ENCODE measurements at places on chromosomes 16 and 17.
A peak's percentile ranks its signal among the peaks of the same experiment; 100 is the strongest.

DNA sequence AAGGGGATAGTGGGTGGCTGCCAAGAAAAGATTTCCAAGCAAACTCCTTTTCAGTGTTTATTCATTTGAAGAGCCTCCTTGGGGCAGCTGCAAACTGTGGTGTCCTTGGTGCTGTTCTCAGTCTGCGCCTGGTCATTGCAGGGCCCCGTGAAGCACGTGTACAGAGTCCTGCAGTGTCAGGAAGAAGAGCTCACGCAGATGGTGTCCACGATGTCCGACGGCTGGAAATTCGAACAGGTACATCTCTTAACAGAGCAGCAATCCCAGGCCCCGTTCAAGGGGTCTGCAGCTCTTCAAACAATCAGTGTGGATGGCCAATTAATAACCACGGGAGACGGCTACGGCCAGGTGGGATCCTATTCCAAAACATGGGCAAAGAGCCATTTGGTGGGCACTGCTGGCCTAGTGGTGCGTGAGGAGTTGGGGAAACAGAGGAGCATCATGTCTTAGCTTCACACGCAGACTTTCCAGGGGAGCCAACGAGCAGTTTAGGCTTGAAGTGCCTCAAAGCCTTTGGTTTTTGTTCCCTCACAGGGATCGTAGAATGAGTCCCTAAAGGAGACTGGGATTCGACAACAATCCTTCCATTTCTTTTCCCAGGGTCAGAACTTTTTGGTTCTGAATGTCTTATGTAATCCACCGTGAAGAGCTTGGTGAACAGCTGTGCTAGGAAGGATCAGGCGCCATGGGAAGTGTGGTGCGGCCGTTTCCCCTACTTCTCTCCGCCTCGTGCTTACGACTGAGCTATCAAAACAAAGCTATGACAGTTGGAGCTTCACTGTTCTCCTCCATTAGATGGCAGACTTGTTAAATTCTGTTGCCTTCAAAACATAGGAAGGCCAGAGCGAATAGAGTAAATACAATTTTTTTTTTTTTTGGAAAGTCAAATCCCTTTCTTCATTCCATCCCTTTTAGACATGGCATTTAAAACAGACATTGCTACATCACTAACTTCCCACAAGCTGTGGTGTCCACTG lies 12.6 kb downstream of the KCTD2 start:
- H3K4me3 ChIP-seq = no peak overlapping the region
- H3K27ac ChIP-seq = no peak overlapping the region
- no peaks in the 10 kb centered on the region for H3K27me3 ChIP-seq
- no peak for DNase-seq
- H3K36me3 ChIP-seq = peaks cover 69% of the 10 kb centered on the region

GRCh38 chr16:89473791-89474414 lies 16.5 kb downstream of the ANKRD11 start:
- no peak overlapping the region for H3K4me3 ChIP-seq
- H3K36me3 ChIP-seq = no peaks in the 10 kb centered on the region
- no peaks in the 10 kb centered on the region for H3K27me3 ChIP-seq
- no peak for DNase-seq
- peaks cover 20% of the 10 kb centered on the region for H3K4me1 ChIP-seq
- H3K27ac ChIP-seq = no peak overlapping the region

DNA sequence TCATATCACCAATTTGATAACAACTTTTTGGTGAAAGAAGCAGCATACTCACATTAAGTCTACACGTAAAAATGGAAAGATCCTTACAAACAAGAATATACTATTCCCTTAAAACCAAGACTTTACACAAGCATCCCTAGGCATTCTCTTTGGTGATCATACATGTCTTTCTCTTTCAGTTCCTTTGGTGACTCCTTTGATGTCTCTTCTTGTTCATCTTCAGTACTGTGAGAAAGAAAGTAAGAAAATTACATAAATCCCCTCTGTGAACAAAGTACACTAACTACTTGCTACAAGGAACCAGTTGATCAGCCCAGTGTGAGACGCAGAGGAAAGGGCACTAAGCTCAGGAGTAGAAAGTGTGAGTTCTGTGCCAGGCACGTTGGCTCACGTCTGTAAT lies 59.6 kb upstream of the MTMR4 start:
- no peak overlapping the region for H3K4me3 ChIP-seq
- H3K27ac ChIP-seq = no peak overlapping the region
- H3K36me3 ChIP-seq = no peaks in the 10 kb centered on the region

DNA sequence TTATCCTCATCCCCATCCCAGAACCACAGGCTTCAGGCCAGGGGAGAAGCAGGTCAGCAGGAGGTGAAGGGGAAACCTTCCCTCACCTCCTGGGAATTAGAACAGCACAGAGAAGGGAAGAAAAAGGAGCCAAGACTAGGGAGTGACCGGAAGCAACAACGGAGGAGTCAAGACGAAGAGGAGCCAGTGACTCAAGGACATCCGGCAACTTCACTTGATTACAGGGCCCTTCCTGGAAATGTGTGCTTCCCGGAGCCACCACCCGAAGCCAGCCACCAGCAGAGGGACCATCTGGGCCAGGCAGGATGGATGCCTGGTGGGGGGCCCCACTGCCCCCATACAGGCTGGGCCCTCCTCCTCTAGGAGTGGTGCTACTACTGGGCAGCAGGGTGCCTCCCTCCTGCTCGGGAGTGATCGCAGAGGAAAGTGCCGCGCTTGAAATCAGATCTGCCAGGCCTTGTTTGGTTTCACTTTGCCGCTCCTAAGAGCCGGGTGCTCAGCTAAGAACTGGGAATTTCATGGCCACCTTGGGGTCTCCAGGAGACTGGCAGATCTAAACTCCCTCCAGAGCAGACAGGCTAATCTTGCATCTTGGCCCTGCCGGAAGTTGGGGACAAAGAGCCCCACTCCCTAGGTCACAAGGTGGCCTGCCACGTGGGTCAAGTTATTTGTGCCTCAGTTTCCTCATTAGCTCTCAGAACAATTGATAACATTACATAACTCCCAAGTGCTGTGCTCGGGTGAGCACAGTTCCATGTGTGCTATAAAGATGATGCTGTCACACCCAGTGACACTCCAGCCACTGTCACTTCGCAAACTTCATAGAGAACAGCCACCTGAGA lies 6.6 kb downstream of the CDC42EP4 start:
- H3K4me1 ChIP-seq = peaks cover 72% of the 10 kb centered on the region
- H3K27me3 ChIP-seq = no peaks in the 10 kb centered on the region
- DNase-seq = no peak
- peak overlapping the region; percentile 65 for H3K27ac ChIP-seq
- H3K4me3 ChIP-seq = peak overlapping the region; percentile 16
- H3K36me3 ChIP-seq = peaks cover 20% of the 10 kb centered on the region

- no peak overlapping the region for H3K4me3 ChIP-seq
- peaks cover 17% of the 10 kb centered on the region for H3K36me3 ChIP-seq
- H3K27ac ChIP-seq = peak overlapping the region; percentile 61
- peaks cover 59% of the 10 kb centered on the region for H3K4me1 ChIP-seq
These were observed 23.2 kb downstream of the MAP3K14 start for GRCh38 chr17:45293413-45294211.

- no peaks in the 10 kb centered on the region for H3K27me3 ChIP-seq
- H3K27ac ChIP-seq = no peak overlapping the region
- no peak overlapping the region for H3K4me3 ChIP-seq
- peaks cover 58% of the 10 kb centered on the region for H3K36me3 ChIP-seq
- DNase-seq = no peak
These were observed 23.5 kb downstream of the LIG3 start for GRCh38 chr17:35003778-35004177.

GRCh38 chr17:68514831-68515635 lies 2.8 kb downstream of the PRKAR1A start:
- peak overlapping the region; percentile 98 for H3K4me3 ChIP-seq
- no peaks in the 10 kb centered on the region for H3K27me3 ChIP-seq
- peak; percentile 30 for DNase-seq
- H3K4me1 ChIP-seq = peaks cover 11% of the 10 kb centered on the region

DNA sequence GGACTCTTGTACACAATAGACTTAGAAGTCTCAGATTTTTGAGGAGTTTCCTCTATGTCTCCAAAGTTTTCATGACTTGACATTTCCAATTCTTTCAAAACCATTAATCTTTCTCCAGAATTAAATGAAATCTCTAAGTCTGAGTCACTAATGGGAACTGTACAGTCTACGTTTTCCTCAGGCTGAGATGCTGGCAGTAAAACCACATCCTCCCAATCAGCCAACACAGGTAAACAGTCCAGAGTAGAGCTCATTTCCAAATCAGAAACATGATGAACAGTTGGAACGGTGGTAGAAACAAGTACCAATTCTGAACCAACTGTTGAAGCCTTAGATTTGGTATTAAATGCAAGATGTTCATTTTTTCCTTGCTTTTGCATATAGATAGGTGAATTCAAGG lies 7.9 kb downstream of the ERI2 start:
- H3K4me1 ChIP-seq = no peaks in the 10 kb centered on the region
- DNase-seq = no peak
- H3K4me3 ChIP-seq = no peak overlapping the region
- H3K36me3 ChIP-seq = peaks cover 6% of the 10 kb centered on the region

GRCh38 chr16:85249418-85250146 lies 137.3 kb upstream of the CIBAR2 start:
- H3K27me3 ChIP-seq = no peaks in the 10 kb centered on the region
- H3K36me3 ChIP-seq = peaks cover 4% of the 10 kb centered on the region
- no peak for DNase-seq
- no peak overlapping the region for H3K4me3 ChIP-seq
- peak overlapping the region; percentile 3 for H3K27ac ChIP-seq

DNA sequence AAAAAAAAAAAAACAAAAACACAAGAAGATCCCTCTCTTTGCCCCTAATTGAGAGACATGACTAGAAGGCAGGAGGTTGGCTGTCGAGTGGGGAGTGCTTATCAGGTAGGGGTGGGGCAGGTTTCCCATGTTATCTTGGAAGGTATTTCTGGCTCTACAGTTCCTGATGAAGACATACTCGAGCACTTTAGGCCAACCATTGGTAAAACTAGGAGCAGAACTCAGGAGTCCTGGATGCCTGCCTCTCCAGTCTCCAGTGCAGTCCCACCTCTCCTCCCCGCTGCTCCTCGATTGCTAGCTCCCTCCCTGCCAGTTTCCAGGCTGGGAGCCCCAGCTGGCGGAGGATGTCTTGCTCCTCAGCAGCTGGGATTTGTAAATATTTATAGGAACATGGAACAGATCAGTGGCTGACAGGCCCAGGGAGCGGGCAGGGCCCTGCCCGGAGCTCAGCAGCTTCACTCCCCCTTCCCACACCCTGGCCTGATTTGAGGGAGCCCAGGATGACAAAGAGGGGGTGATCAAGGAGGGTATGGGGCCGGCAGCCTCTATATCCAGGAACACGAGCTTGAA lies 11.4 kb upstream of the C1QL1 start:
- no peak for DNase-seq
- peaks cover 28% of the 10 kb centered on the region for H3K4me1 ChIP-seq
- H3K4me3 ChIP-seq = no peak overlapping the region
- H3K27me3 ChIP-seq = peaks cover 7% of the 10 kb centered on the region
- H3K27ac ChIP-seq = no peak overlapping the region

DNA sequence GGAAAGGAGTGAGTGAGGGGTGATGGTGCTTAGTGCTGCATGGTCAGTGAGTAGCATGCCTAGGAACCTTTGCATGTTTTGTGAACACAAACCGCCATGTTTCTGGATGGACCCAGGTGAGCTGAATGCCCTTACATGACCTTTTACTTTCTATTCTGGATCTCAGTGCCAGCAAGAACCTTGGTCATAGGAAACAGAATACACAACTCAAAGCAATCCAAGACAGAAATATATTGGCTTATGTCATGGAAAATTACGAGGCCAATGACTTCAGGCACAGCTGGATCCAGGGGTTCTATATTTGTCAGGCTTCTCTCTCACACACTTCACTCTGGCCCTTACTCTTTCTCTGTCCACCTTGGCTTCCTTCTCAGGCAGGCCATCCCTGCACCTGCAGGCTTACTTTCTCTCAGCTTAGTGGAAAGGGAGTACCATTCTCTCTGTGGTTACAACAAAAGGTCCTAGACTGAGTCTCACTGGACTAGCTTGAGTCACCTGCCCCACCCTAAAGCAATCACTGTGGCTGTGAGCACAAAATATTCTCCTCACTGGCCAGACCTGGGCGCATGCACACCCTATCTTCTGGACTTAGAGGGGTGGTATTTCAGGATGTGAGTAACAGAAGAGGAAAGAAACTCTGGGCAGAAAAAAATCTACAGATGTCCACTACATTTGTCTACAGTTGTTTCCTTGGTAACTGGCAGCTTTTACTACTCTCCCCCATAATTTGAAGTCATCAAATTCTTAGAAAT lies 20.4 kb upstream of the CPNE2 start:
- no peaks in the 10 kb centered on the region for H3K27me3 ChIP-seq
- H3K4me3 ChIP-seq = no peak overlapping the region
- peak overlapping the region; percentile 33 for H3K27ac ChIP-seq
- no peak for DNase-seq
- no peaks in the 10 kb centered on the region for H3K36me3 ChIP-seq
- H3K4me1 ChIP-seq = no peaks in the 10 kb centered on the region

DNA sequence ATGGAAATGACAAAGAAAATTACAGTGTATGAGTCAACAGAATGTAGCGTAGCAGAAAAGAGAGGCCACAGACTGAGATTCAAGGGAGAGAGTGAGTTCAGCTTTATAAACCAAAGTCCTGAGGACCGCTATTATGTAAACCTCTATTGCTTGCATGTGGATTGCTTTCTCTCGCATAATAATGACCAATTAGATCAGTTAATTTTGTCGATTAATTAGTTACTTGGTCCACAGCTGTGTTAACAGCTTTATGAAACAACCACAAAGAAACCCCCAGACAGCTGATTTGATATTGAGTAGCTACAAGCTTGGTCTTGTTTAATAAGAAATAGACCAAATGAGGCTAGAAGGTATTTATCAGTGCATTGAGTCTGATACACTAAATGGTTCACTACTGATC lies 291.8 kb upstream of the ERCC4 start:
- no peak overlapping the region for H3K4me3 ChIP-seq
- no peaks in the 10 kb centered on the region for H3K36me3 ChIP-seq
- H3K4me1 ChIP-seq = no peaks in the 10 kb centered on the region

DNA sequence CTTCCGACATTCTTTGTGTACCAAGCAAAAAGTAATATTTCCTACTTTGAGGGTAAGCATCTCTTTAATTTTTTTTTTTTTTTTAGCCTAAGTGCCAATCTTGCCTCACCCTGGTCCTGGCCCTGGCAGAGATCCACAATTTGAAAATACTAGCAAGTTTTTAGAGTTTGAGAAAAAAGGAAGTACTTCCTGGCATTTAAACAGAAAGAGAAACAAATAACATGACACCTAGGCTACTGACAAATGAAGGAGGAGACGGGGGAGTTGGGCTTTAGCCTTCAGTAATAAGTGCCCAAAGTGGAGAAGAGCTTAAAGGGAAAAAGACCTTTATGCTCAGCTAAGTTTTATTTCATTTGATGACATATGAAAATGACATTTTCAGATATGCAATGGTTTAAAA lies 92.8 kb downstream of the HS3ST3A1 start:
- peaks cover 4% of the 10 kb centered on the region for H3K4me1 ChIP-seq
- H3K27ac ChIP-seq = no peak overlapping the region
- DNase-seq = no peak

- H3K36me3 ChIP-seq = peaks cover 69% of the 10 kb centered on the region
- H3K4me3 ChIP-seq = no peak overlapping the region
- no peak for DNase-seq
- no peak overlapping the region for H3K27ac ChIP-seq
- no peaks in the 10 kb centered on the region for H3K27me3 ChIP-seq
- no peaks in the 10 kb centered on the region for H3K4me1 ChIP-seq
These were observed 9.3 kb downstream of the NUBP1 start for GRCh38 chr16:10752843-10753523.

Data from spinal cord (tissue), 10 donors.